ENCODE measurements at places on chromosomes 12 and 14. TPM values are rescaled to one million over a fixed set of nuclear protein-coding genes. Genes with fewer than 3 reads are reported as not detected.

RDH16 gene
- 0.19 TPM for total RNA-seq

CAPZA3 gene
- total RNA-seq = not detected

RBP5 gene
- total RNA-seq = not detected

DDN gene
- total RNA-seq = 0.81 TPM

FGF6 gene
- not detected for total RNA-seq

ANKRD33 gene
- not detected for total RNA-seq

NKX2-1 gene
- not detected for total RNA-seq

PTPRQ gene
- 0.01 TPM for total RNA-seq

STON2 gene
- total RNA-seq = 1.3 TPM

LALBA gene
- total RNA-seq = not detected

TAS2R42 gene
- total RNA-seq = not detected

BRF1 gene
- total RNA-seq = 28.2 TPM

PDE3A gene
- total RNA-seq = 3.1 TPM

CLEC1B gene
- not detected for total RNA-seq
